ENCODE measurements at places on chromosomes 1 and 21. TPM values are rescaled to one million over a fixed set of nuclear protein-coding genes. Genes with fewer than 3 reads are reported as not detected.

Gene RAB4A
- 32.3 TPM for total RNA-seq

Gene MMEL1
- 1.5 TPM for total RNA-seq

Gene WLS
- total RNA-seq: not detected

Gene LRRC71
- total RNA-seq: not detected

Gene DHRS3
- 60.4 TPM for total RNA-seq

Gene CLDN17
- not detected for total RNA-seq

Gene LCE1E
- not detected for total RNA-seq

Gene SLAMF8
- 0.53 TPM for total RNA-seq

Gene OTUD7B
- total RNA-seq: 30.3 TPM

- H3K4me3 ChIP-seq: no peak overlapping the region
- H3K36me3 ChIP-seq: no peaks in the 10 kb centered on the region
- H3K4me1 ChIP-seq: no peaks in the 10 kb centered on the region
- peaks cover 8% of the 10 kb centered on the region for H3K27me3 ChIP-seq
These were observed 36.6 kb downstream of the WNT3A start for GRCh38 chr1:228043281-228043848.

- no peak overlapping the region for H3K27ac ChIP-seq
- DNase-seq: peak; percentile 74
- no peak overlapping the region for H3K4me3 ChIP-seq
- no peaks in the 10 kb centered on the region for H3K36me3 ChIP-seq
These were observed 52.1 kb downstream of the GPR161 start for GRCh38 chr1:168084396-168085231.

DNA sequence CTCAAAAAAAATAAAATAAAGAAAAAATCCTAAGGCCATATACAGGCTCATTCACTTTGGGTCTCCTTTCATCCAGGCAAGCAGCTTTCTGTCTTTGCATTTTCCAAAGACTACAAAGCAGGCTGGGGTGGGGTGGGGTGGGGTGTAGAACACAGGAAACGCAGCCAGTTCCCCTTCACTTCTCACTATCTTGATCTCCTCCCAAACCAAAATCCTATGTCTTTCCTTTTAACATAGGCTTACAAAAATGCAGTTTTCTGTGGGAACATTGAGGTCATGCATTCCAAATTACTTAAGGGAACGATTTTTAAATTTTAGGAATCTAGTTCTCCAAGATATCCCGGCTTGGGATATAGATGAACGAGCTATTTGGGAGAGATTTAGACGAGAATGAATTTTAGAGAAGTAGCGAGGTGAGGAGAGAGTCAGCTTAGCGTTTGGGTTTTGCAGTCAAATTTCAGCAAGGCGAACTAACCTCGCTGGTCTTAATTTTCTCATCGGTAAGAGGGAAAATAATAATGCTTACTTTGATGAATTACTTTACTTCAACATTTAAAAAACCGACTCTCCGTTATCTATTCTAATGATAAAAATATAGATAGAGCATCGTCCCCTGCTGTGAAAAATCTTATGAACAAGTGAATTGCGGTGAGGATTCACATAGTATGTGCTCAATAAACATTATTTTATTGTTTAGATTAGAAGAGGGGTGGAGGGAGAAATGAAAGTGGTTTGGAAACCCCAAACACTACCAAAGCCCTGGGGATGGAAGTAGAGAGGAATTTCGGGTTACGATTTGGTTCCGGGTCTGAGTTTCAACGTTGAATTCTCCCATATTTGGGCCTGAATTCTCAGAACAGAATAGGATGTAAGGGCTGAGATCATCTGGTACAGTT lies 735 bp upstream of the STX12 start:
- no peak for DNase-seq
- H3K4me3 ChIP-seq: peak overlapping the region; percentile 89
- H3K36me3 ChIP-seq: peaks cover 2% of the 10 kb centered on the region

DNA sequence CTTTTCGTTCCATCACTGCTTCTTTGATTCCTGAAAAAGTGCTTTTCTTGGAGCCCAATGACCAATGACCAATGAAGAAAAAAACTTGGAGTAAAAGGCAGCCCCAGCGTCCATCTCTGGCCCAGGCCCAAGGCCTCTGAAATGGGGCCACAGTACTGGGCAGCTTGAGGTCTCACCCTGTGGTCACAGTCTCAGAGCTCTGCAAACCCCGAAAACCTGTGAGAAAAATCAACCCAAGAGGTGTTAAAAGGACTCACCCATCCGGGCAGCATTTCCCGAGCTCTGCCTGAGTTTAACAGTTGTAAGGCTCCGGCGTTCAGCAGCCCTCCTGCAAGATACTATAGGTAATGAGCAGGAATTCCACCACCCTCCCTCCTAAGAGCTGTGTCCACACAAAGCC lies 2.1 kb upstream of the EFHD2 start:
- H3K27ac ChIP-seq: no peak overlapping the region
- DNase-seq: no peak
- no peaks in the 10 kb centered on the region for H3K36me3 ChIP-seq
- peak overlapping the region; percentile 17 for H3K4me3 ChIP-seq

DNA sequence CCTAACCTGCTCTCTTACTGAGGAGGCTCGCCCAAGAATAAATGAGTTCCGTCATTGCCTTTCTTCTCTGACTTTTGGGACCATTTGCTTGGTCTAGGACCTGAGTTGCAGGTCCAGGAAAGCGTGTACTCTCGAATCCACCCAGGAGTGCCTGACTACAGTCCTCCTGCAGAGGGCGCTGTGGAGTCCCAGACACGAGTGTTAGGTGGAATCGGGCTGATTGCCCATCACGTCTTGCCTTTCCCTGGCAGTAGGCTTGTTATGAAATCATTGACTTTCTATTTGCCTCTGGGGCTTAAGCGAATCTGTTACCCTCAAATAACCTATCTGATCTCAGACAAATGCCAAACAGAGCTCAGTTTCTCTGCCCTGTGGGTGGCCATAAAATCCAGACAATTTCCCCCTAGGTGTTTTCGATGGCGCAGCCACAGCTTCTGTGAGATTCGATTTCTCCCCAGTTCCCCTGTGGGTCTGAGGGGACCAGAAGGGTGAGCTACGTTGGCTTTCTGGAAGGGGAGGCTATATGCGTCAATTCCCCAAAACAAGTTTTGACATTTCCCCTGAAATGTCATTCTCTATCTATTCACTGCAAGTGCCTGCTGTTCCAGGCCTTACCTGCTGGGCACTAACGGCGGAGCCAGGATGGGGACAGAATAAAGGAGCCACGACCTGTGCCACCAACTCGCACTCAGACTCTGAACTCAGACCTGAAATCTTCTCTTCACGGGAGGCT lies at the start of gene IL20:
IL20 (plus strand) TSS at position 685 of the 733 bp plus-strand sequence. CDS start 230 bp downstream, outside the sequence.
- H3K36me3 ChIP-seq: no peaks in the 10 kb centered on the region
- no peak within 1 kb of the TSS for H3K4me3 ChIP-seq
- H3K27ac ChIP-seq: no peak within 1 kb of the TSS
- H3K4me1 ChIP-seq: peaks cover 32% of the 10 kb centered on the region
- H3K27me3 ChIP-seq: peaks cover 17% of the 10 kb centered on the region

GRCh38 chr1:177798614-177799013 lies 171.2 kb downstream of the SEC16B start:
- H3K4me3 ChIP-seq: no peak overlapping the region
- H3K27ac ChIP-seq: no peak overlapping the region
- DNase-seq: no peak
- H3K36me3 ChIP-seq: no peaks in the 10 kb centered on the region

GRCh38 chr1:160149716-160150115 lies 1.7 kb upstream of the ATP1A4 start:
- DNase-seq: no peak
- no peak overlapping the region for H3K27ac ChIP-seq
- no peaks in the 10 kb centered on the region for H3K4me1 ChIP-seq
- no peaks in the 10 kb centered on the region for H3K36me3 ChIP-seq
- H3K27me3 ChIP-seq: peaks cover 4% of the 10 kb centered on the region
- no peak overlapping the region for H3K4me3 ChIP-seq

GRCh38 chr1:162220009-162220539 lies 150.6 kb downstream of the NOS1AP start:
- no peak for DNase-seq
- no peaks in the 10 kb centered on the region for H3K27me3 ChIP-seq
- no peak overlapping the region for H3K4me3 ChIP-seq

GRCh38 chr1:41103766-41104165 lies 82.2 kb upstream of the SLFNL1 start:
- no peak overlapping the region for H3K27ac ChIP-seq
- no peak for DNase-seq
- H3K4me3 ChIP-seq: no peak overlapping the region
- no peaks in the 10 kb centered on the region for H3K4me1 ChIP-seq
- H3K36me3 ChIP-seq: no peaks in the 10 kb centered on the region

DNA sequence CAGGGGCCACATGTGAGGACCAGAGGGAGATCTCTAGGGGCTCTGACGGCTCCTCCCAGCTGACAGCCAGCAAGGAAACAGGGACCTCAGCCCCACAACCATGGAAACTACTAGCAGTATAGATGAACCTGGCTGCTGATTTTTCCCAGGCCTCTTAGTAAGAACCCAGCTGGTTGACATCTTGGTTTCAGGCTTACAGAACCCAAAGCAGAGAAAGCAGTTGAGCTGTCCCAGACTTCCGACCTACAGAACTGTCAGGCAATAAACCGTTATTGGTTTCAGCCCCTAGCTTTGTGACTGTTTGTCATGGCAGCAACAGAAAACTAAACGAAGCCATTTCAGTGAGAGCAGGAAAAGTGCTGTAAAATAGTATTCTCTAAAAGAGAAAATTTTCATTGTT lies 36.4 kb downstream of the ETS2 start:
- H3K4me3 ChIP-seq: no peak overlapping the region
- peaks cover 45% of the 10 kb centered on the region for H3K4me1 ChIP-seq
- DNase-seq: no peak
- peaks cover 12% of the 10 kb centered on the region for H3K36me3 ChIP-seq
- H3K27ac ChIP-seq: no peak overlapping the region

DNA sequence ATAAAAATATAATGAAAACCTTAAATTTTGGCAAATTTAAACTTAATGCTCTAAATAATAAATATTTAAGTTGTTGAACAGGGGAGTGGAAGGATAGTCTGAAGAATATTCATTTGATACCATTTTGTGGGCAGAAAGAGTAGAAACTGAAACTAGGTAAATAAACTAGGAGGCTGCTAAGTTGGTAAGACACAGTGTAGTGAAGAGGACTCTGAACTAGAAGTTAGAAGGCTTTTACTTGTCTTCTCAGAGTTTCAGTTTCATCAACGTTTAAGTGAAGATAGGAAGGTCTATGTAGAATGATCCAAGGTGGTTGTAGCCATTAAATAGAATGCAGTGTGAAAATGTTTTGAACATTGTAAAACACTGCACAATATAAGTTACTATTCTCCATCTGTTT lies 516.9 kb downstream of the AMY1C start:
- no peaks in the 10 kb centered on the region for H3K27me3 ChIP-seq
- H3K4me1 ChIP-seq: no peaks in the 10 kb centered on the region
- DNase-seq: no peak
- H3K36me3 ChIP-seq: peaks cover 4% of the 10 kb centered on the region
- no peak overlapping the region for H3K27ac ChIP-seq

DNA sequence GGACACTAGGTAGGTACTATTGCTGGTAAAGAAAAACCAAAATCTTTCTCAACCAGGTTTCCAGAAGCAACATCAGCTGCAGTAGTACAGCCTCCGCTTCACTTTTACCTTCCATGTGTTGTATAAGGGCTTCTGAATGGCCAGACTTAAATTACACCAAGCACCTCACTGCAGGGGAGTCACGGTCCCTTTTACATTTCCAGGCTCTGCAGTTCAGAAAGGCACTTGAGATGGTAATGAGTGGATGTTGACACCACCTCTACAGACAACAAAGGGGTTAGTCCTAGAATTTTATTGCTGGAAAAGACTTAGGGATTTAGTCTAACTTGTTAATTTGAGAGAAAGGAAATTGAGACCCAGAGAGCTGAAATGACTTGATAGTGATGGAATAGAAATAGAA lies 12.0 kb upstream of the DUSP12 start:
- peaks cover 5% of the 10 kb centered on the region for H3K27me3 ChIP-seq
- H3K4me1 ChIP-seq: peaks cover 36% of the 10 kb centered on the region
- no peak overlapping the region for H3K4me3 ChIP-seq

DNA sequence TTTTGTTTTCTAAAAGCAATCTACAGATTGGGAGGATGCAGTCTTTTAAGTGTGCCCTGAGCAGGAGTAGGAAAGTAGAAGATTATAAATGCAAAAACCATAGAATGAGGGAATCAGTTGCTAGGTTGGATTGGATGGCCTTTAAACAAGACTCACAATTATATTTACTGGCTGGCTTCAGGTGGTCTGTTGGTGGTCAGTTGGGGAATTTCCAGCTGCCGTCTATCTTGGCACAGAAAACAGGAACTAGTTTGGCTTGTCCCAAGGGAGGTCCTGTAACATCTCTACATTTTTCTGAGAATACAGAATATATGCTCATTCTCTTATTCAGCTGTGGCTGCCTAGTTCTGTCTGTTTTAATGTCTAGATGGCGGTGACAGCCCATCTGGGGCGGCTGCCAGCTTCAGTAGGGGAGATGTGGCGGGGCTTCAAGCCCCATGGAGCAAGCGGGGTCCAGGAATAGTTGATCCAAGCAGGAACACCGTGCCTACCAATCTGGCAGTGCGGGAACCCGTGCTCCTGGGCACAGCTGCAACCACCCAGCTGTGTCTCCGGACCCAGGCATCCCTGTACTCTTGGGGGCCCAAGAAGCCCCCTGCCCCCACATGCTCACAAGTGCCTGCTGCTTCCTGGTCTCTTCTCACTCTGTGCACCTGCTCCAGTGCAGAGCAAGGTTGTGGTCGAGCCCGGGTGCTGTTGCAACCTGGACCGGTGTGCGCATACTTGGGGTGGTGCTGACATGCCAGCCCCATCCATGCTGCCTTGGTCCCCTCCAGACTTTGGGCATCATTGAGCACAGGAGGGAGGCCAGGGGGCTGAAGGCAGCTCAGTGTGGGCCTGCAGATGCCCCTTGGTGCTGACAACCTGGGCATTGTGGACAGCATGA lies 1182.6 kb downstream of the AMY1C start:
- H3K4me1 ChIP-seq: no peaks in the 10 kb centered on the region
- no peak overlapping the region for H3K4me3 ChIP-seq
- no peaks in the 10 kb centered on the region for H3K36me3 ChIP-seq
- no peak for DNase-seq
- H3K27ac ChIP-seq: no peak overlapping the region
- no peaks in the 10 kb centered on the region for H3K27me3 ChIP-seq

- no peaks in the 10 kb centered on the region for H3K36me3 ChIP-seq
- peak overlapping the region; percentile 31 for H3K4me3 ChIP-seq
- peaks cover 48% of the 10 kb centered on the region for H3K4me1 ChIP-seq
These were observed 1.6 kb upstream of the PFKL start for GRCh38 chr21:44298301-44298700.

DNA sequence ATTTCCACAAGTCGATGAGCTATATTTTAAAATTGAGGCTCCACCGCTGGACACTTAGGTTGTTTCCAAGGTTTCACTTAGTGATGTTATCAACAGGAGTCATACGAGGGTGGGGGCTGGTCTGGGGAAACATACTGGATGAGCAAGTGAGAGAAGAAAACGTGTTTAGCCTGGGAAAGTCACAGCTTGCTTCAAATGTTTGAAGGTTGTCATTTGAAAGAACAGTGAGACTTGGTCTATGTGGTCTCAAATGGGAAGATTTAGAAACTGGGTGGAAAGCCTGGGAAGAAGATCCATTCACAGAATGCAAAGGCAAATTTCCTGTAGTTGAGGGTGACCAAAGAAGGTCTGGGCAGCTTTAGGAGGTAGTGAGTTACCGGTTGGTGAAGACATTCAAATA lies 9.9 kb upstream of the DYRK1A start:
- no peak overlapping the region for H3K4me3 ChIP-seq
- H3K4me1 ChIP-seq: peaks cover 14% of the 10 kb centered on the region
- no peak overlapping the region for H3K27ac ChIP-seq
- no peak for DNase-seq

GRCh38 chr1:107950464-107950863 lies 14.5 kb downstream of the VAV3 start:
- peak overlapping the region; percentile 2 for H3K4me3 ChIP-seq
- H3K27me3 ChIP-seq: peaks cover 6% of the 10 kb centered on the region
- H3K4me1 ChIP-seq: peaks cover 27% of the 10 kb centered on the region
- no peaks in the 10 kb centered on the region for H3K36me3 ChIP-seq
- no peak overlapping the region for H3K27ac ChIP-seq
- no peak for DNase-seq

Data from activated T-cell treated with anti-CD3 and anti-CD28 coated beads, Interleukin-2, amount 50 U/mL, for 72 hours (primary cell).